ENCODE measurements at places on chromosomes 3 and 15.

- DNase-seq: no peak
These were observed 23.2 kb downstream of the LMCD1 start for GRCh38 chr3:8524656-8525399.

DNA sequence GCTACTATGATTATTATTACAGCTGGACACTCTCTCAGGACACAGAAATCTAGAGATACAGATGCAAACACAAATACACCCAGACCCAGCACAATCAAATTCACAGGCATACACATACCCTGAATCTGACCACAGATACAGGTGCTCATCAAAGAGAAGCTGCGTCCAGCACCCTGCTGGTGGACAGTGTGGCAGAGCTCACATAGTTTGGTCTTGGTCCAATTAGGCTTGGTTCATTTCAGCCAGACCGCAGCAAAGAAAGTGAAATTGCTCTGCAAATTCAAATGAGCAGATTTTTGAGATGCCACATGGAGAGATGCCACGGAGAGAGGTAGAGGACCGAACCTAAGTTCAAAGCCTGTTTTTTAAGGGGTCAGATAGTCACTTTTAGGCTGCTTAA is 55.6 kb downstream of the ANAPC13 start:
- DNase-seq: no peak

DNA sequence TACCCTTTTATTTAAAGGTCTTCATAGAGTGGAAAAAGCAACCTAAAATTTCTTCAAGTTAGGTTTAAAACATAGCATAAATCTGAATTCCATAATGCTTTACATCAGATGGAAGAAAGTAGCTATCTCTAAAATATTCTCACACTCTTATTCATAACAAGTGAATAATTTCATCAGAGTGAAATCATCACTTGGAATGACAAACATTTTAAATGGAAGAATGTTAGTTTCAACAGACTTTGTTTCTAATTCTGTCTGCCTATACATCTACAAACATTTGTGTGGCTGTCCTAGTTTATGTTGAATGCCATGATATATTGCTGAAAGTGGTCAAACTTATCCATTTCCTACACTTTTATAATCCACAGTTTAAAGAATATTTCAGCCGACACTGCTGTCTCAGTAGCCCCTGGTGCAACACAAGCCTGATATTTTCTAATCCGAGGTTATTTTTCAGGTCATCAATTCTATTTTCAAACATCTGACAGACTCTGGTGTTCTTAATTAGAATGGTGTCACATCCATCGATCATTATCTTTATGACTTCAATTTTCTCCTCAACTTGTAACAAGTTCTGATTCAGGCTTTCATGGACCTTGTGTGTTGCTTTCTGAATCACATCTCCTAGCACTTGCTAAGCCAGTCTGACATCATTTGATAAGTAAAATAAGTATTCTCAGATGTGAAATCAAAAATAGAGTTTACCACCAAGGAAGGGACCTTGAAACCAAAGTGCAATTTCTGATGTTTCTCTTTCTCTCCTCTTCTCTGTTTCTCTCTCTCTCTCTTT is 17.1 kb upstream of the CNTN3 start:
- DNase-seq: no peak

- DNase-seq: no peak
These were observed 29.4 kb downstream of the GAP43 start for GRCh38 chr3:115652738-115653137.

GRCh38 chr3:160981217-160981938 is 123.8 kb downstream of the B3GALNT1 start:
- peak; percentile 18 for DNase-seq

GRCh38 chr3:183252973-183253527 is at the start of gene B3GNT5:
TSS of gene B3GNT5 (plus strand) at chr3:183253253. CDS start at chr3:183269799, 16,546 bp downstream.
- DNase-seq: no peak

GRCh38 chr3:142019794-142020320 is 129.5 kb downstream of the TFDP2 start:
- DNase-seq: no peak

GRCh38 chr15:76903251-76903681 is 1.9 kb downstream of the SCAPER start:
- no peak for DNase-seq

- DNase-seq: no peak
These were observed 9.1 kb downstream of the ALG3 start for GRCh38 chr3:184239708-184240107.

DNA sequence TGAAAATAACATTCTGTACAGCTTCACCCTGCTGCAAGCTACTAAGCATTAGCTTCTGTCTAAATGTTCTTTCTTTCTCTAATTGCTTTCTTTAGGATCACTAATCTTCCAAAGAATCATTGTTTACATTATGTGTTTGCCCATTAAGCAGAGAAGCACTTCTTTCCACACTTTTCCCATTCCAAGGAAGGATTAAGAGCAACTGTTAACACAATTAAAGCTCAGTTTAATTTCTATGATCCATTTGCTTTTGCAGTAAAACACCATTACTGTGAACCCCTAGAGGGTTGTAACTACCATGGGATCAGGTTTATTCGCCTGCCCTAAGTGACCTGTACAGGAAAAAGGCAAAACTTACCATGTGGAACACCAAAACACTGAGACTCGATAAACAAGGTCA is 125.8 kb upstream of the ZNF385D start:
- DNase-seq: no peak

GRCh38 chr15:98121536-98121935 is 161.0 kb downstream of the ARRDC4 start:
- no peak for DNase-seq
